ENCODE measurements at places on chromosomes 7 and 10. TPM values are rescaled to one million over a fixed set of nuclear protein-coding genes. Genes with fewer than 3 reads are reported as not detected.

GRCh38 chr10:63145782-63146181 is 12.7 kb downstream of the NRBF2 start:
- DNase-seq, result no peak

DNA sequence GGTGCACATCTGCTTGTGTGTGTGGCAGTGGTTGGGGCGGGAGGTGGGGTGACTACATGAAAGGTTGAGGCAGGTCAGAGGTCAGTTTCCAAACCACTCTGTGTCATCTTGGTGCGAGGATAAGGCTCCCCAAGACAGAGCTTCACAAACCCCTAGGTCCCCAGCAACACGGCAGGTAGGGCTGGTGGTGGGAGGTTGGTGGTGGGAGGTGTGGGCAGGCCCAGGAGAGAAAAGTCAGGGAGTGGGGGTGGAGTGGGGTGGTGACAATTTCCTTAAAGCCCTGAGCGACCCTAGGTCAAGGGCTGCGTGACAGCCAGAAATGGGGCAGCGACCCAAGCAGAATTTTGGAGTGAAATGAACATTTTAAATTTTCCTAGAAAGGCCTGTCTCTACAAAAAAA is 1.6 kb upstream of the STRA8 start:
- no peak for DNase-seq

GRCh38 chr10:93815304-93816096 is 57.8 kb downstream of the LGI1 start:
- no peak for DNase-seq

Gene TCAF2
- total RNA-seq, result 1.3 TPM

Gene KCNK18
- total RNA-seq, result not detected

Gene ANKRD7
- total RNA-seq, result not detected

All from HCT116 (cell line).